ENCODE measurements at places on chromosomes 12 and 14.

GRCh38 chr12:728781-729180 lies 23.6 kb upstream of the WNK1 start:
- no peak for DNase-seq

GRCh38 chr14:55298500-55298822 lies 27.2 kb downstream of the FBXO34 start:
- DNase-seq = no peak

DNA sequence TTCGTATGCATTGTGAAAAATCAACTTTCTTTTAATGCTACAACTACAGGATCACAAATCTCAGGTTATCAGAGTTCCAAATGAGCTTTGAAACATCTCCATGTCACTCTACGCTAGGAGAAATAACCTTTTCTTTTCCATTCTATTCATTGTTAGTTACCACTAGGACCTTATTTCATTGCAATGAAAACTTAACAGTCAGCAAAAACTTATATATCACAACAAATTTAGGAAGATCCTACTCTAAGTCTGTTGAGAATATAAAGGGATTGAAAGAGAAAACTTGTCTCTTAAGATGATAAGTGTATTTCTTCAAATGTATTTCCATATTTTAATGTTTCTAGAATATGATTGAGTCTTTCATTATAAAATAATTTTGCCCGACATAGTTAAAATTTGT lies 539.1 kb downstream of the TMTC2 start:
- DNase-seq = no peak

DNA sequence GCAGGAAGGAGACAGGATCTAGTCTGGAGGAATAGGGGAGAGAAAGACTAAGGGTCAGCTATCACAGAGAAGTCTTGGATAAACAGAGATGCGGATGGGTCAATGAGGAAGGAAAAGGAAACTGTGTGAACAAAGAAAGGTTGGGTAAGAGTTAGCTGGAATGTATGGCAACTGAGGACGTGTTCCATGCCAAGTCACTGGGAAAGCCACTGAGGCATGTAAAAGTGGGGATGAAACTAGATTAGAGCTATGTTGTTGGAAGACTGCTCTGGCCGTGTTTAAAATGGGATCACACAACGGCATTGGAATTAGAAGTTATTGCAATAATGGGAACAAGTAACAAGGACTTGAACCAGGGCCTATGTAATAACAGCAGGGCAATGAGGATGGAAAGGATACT lies 3.9 kb upstream of the NR2C1 start:
- no peak for DNase-seq

DNA sequence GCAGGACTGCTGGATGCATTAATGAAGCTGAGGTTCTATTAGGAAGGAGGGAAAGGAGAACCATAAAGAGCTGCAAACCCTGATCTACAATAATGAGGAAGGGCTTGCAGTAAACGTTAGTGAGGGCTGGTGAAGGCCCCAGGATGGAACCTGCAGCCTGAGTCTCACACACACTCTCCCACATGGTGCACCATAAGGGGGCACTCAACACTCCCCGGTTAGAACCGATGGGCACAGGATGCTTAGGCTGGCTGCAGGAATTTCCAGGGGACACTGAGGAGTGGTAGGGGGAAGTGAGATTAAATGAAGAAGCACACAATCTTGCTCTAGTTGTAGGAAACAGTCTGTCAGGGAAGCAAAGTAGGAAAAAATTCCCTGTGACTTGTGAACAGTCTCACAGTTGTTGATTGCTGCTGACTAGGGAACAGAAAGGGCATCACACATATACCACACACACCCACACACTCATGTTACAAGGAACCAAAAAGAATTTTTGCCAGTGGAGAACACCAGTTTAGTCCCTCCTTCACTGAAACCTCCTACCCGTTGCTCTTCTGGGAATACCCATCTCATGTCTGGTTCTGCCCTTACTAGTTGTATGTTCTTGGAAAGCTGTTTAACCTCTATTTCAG lies 56.2 kb upstream of the FERMT2 start:
- no peak for DNase-seq

GRCh38 chr14:89343356-89343755 lies 73.7 kb downstream of the FOXN3 start:
- no peak for DNase-seq

GRCh38 chr12:130537655-130538054 lies 178.4 kb downstream of the RIMBP2 start:
- no peak for DNase-seq

GRCh38 chr12:112939761-112940381 lies 1.6 kb downstream of the OAS3 start:
- no peak for DNase-seq

- no peak for DNase-seq
These were observed 20.9 kb downstream of the SDSL start for GRCh38 chr12:113443030-113443539.

GRCh38 chr14:71891970-71892369 lies 40.3 kb upstream of the RGS6 start:
- DNase-seq = no peak

GRCh38 chr14:24979725-24980239 lies 70.2 kb downstream of the STXBP6 start:
- DNase-seq = no peak

GRCh38 chr12:117098361-117099217 lies 627 bp downstream of the TESC start:
- DNase-seq = no peak

DNA sequence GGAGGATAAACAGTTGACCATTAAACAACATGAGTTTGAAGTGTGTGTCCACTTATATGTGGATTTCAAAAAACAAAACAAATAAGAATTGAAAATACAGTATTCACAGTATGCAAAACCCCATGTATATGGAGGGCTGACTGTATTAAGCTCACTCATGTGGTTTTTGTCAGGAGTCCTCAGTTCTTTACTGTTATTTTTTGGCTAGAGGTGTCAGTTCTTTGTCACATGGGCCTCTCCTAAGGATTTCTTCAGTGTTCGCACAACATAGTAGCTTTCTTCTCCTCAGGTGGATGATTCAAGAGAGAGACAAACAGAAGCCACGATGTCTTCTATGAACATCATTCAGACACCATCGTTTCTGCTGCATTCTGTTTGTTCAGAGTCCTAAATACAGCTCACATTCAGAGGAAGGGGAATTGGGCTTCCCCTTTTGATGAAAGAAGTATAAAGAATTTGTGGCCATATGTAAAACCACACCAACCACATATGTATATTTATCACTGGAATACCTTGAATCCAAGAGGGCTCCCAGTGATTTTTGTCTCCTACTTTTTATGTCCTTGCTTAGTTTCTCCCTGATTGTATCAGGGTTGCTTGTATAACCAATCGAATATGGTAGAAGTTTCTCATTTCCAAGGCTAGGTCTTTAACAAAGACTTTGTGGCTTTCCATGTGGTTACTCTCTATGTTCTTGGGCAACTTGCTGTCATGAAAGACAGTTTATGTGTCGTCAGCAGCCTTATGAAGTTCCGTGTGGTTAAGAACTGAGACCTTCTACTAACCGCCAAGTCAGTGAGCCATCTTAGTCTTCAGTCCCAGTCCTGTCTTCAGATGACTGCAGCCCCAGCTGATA lies 18.9 kb downstream of the MNAT1 start:
- peak; percentile 84 for DNase-seq

GRCh38 chr12:70252832-70253231 lies 9.6 kb downstream of the CNOT2 start:
- DNase-seq = no peak

- DNase-seq = peak; percentile 28
These were observed 53.3 kb downstream of the PITPNM2 start for GRCh38 chr12:123097561-123098084.

DNA sequence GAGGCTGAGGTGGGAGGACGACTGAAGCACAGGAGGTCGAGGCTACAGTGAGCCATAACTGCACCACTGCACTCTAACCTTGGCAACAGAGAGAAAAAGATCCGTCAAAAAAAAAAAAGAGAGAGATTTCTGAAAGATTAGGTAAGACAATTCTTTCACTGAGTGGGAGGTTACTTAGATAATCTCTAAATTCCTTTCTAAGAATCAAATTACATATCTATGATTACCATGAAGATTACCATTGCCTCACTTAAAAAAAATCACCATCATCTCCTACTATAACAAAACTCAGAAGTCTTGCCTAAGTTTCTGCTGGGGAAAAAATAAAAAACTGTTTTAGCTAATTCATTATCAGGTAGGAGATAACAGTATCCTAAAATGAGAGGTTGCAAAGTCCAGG lies 366.7 kb downstream of the DUSP6 start:
- DNase-seq = peak; percentile 20

DNA sequence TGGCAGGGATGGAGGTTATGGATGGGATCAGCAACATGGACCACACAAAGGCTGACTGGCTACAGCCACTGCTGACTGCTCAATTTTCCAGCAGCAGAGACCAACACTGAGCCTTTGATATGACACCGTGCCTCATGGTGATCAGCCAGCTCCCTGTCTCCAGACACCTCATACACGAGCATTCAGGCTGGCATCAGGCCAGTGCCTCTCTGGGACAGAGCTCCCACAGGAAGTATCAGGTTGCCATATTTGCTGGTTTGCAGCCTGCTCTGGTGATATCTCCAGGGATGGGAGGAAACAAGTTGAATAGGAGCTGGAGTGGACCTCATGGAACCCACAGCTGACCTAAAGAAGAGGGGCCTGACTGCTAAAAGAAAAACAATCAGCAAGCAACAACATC lies 471.2 kb upstream of the ATXN7L3B start:
- no peak for DNase-seq

GRCh38 chr12:94553130-94553519 lies 93.5 kb upstream of the CEP83 start:
- peak; percentile 21 for DNase-seq

DNA sequence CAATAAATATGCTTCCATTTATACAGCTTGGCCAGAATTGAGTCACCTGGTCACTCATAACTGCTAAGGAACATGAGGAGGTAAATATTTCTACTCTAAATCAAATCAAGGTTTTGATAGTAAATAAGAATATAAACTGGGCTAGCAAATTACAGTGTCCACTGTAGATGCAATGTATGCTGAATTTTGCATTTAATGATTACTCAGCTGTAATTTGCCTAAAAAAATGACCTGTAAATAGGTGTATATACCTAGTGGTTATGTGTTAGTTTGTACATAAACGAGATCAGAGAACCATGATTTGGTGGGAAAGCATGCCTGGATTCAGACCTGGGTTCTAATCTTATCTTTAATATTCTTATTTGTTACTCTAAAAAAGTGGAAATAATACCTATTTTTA lies 76.6 kb upstream of the CNTN1 start:
- DNase-seq = no peak

- DNase-seq = no peak
These were observed 41.1 kb downstream of the CACNA2D4 start for GRCh38 chr12:1877169-1877878.

DNA sequence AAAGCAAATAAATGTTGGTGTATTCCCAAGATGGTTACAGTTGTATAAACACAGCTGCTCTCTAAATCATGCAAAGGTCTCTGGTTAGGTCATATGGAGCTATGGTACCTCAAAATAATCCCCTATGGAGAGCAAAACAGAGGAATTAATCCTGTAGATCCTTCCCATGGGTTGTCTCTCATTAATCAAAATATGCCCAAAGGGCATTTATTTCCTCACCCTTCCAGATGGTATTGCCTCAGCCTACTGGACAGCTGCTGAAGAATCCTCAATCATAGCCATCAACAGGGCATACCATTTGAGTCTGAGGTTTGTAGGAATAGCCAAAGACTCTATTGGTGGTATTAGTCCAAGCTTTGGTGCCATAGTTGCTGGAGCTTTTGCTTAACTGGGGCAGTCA lies 360.9 kb downstream of the RPL10L start:
- DNase-seq = no peak

DNA sequence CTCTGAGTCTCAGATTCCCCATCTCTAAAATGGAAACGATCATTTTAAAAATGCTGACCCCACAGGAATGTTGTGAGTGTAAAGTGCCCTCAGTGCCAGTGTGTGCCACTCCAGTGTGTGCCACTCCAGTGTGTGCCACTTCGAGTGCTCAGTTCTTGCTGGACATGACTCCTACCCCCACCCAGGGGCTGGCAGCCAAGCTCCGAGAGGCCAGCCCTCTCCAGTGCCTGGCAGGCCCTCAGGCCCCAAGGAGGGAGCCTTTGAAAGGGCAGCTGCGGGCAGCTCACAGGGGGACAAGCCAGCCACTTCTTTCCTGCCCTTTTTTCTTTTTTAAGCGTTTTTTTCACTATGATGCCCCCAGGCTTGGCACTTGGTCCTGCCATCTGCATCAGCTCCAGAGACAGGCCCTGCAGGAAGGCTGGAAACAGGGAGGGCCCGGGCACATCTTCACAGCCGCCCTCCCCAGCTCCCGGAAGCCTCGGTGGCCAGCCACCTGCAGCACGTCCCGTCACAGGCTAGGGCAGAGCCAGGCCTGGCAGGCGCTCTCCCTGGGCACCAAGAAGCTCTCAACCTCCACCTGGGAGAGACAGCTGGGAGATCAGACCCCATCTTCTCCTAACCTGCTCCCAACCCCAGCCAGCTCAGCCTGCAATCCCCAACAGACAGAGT lies 29.8 kb downstream of the NCOR2 start:
- no peak for DNase-seq

GRCh38 chr12:67853204-67853603 lies 136.0 kb upstream of the IFNG-AS1 start:
- DNase-seq = peak; percentile 74

GRCh38 chr12:48482930-48483329 lies 632 bp downstream of the C12orf54 start:
- no peak for DNase-seq

DNA sequence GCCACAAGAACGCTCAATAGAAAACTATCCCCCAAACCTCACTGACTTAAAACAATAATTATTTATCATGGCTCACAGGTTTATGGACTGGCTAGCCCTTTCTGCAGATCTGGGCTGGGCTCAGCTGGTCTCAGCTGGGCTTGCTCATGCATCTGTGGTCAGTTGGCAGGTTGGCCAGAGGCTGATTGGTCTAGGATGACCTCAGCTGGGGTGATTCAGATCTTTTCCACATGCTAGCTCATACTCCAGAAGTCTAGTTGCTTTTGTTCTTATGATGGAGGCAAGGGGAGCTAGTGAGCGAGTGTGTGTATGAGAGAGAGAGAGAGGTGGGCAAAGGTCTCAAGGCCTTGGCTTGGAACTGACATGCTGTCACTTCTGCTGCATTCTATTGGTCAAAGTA lies 181.2 kb upstream of the NRXN3 start:
- DNase-seq = peak; percentile 25

- DNase-seq = peak; percentile 48
These were observed 29.1 kb downstream of the LRRK2 start for GRCh38 chr12:40253936-40254335.

GRCh38 chr12:33663000-33663654 lies 223.5 kb upstream of the SYT10 start:
- DNase-seq = no peak

GRCh38 chr12:20368114-20368650 lies at the start of gene PDE3A:
Gene PDE3A (plus strand): TSS chr12:20368537. CDS start chr12:20369285, 748 bp downstream.
- DNase-seq = peak; percentile 81

- peak; percentile 45 for DNase-seq
These were observed 21.5 kb downstream of the PPTC7 start for GRCh38 chr12:110561471-110562201.

DNA sequence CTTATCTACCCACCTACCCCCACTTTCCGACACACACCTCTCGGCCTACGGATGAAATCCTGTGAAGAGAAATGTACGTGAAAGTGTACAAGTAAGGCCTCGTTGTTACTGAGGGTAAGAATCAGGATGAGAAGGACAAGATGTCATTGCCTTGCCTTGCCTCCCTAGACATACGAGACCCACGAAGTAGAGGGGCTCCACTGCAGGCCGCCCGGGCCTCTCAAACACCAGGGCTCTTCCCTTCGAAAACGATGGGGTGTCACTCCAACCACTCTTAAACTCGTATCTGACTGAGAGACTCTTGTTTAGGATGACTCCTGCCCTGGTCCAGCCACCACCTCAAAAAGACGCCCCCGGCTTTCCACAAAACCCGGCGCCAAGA lies 498 bp downstream of the RACGAP1 start:
- DNase-seq = no peak

Measured in fibroblast of skin of abdomen (primary cell).